ENCODE measurements at places on chromosomes 11 and 22. TPM values are rescaled to one million over a fixed set of nuclear protein-coding genes. Genes with fewer than 3 reads are reported as not detected.

SLC22A8 gene
- total RNA-seq, result not detected

KLHDC7B gene
- 0.26 TPM for total RNA-seq

SHISA8 gene
- not detected for total RNA-seq

SOX10 gene
- not detected for total RNA-seq

DBX1 gene
- total RNA-seq, result not detected

RIBC2 gene
- not detected for total RNA-seq

LAYN gene
- total RNA-seq, result 6.9 TPM

All from bronchial epithelial cell (primary cell).